ENCODE measurements at places on chromosomes 12 and 14. TPM values are rescaled to one million over a fixed set of nuclear protein-coding genes. Genes with fewer than 3 reads are reported as not detected.

Gene RFX4
- not detected for total RNA-seq

DNA sequence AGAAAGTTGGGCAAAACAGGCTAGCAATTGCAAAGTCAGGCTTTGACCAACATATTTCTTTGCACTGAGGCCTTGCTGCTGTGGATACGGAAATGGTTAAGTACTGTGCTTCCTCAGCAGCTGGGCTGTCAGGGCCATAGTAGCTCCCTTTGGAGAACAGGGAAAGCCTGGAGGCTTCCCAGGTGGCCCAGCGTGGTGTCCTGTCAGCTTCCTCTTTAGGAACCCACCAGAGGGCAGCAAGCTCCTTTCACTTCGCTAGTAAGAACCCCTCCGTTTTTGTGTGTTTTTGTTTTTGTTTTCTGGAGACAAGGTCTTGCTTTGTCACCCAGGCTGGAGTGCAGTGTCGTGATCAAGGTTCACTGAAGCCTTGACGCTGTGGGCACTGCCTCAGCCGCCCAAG, 1.7 kb upstream of the CFAP251 start:
- no peak for DNase-seq

Gene TOMM20L
- not detected for total RNA-seq

DNA sequence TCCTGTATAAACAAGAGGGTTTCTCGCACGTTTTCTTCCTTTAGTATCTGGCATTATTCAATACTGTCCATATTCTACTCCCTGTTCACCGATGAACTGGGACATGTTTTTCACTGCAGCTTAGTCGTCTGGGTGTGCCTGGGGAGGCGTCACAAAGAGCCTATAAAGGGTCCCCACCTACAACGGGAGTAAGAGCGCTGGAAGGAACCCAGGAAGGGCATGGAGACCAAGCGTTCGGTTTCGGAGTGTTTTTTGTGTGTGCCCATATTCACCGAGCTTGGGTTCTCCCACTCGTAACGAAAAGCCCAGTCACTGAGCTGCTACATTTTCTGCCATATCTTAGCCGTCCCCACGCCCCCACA, 592 bp upstream of the USP15 start:
- DNase-seq = no peak

Gene DHRS2
- not detected for total RNA-seq

- no peak for DNase-seq
Observed at GRCh38 chr14:89681086-89682018, 264.3 kb upstream of the FOXN3 start.

Data from left cardiac atrium (tissue), 4 donors.